ENCODE measurements at places on chromosomes 13 and 19.

DNA sequence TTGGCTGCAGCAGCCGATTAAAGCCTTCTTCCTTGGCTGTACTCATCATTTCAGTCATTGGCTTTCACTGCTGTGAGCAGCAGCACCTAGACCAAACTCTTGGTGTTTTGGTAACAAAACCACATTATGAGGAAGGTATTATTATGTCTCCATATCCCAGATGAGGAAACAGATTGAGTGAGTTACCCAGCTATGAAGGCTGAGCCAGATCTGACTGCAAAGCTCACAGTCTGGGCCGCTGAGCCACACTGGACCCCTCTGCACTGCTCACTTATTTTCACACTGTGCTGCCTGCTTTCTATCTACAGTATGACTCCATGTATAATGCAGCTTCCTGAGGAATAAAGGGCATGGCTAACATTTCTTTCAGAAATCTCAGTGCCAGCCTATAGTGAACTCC, 24.5 kb downstream of the CRYL1 start:
- no peak for DNase-seq

DNA sequence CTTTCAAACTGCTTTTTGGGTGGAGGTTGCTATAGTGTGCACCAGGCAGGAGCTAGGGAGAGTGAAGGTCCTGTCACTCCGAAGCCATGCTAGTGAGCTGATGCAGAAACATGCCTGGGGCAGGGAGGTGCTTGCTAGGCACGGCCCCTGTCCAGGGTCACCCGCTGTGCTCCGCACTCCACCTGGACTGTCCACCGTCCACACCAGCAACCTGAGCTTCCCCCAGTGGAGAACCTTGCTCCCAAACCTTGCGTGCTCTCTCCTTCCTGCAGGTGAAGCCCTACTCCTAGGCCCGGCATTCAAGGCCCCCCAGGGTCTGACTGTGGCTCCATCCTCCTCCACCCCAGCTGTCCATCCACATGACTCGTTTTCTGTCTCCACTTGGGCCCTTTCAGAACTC, 12.3 kb downstream of the SLC15A1 start:
- no peak for DNase-seq

DNA sequence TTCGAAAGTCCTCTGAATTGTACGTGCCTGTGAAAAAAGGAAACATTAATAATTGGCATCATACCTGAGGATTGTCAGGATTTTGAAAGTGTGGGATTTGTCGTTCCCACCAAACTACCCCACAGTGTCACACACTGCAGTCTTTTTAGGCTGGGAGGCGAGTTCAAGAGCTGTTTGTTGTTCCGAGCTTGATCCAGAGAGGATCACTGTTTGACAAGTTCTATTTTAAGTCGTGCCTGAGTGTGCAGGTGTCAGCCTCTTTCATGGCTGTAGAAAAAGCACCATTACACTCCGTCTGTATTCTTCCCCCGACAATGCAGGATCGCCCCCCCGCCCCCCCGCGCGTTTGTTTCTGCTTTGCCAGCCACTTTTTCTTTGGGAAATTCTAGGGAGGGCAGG, 635 bp upstream of the NBEA start:
- DNase-seq: no peak

- no peak for DNase-seq
These were observed 3.8 kb upstream of the ACTL9 start for GRCh38 chr19:8702350-8702749.

DNA sequence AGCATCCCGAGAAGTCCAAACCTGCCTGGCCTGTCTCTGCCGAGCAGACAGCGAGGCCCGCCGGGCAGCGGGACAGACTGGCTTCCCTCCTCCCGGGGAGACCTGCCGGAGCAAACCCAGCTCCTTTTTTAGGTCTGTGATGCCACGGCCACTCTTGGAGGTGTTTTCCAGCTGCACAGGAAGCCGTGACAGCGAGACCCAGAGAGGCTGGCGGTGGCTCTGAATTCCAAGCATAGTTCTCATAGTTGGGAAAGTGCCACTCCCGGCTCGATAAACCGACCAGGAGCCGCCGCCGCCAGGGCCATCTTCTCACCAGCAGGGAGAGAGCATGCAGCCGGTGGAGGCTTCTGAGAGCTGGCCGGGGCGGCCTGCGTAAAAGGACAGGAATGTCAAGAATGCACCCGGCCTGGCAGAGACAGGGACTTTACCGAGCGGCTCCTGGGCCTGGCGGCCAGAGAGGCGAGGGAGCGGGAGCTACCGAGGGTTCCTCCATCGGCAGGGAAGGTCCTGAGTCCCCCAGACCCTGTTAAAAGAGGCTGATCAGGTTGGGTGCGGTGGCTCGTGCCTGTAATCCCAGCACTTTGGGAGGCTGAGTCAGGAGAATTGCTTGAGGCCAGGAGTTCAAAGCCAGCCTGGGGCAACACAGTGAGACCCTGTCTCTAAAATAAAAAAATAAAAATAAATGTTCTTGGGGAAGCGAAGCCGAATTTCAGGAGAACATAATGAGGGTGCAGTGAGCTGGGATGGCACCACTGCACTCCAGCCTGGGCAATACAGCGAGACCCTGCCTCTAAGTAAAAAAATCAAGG, 64.9 kb downstream of the GADD45B start:
- DNase-seq: no peak

DNA sequence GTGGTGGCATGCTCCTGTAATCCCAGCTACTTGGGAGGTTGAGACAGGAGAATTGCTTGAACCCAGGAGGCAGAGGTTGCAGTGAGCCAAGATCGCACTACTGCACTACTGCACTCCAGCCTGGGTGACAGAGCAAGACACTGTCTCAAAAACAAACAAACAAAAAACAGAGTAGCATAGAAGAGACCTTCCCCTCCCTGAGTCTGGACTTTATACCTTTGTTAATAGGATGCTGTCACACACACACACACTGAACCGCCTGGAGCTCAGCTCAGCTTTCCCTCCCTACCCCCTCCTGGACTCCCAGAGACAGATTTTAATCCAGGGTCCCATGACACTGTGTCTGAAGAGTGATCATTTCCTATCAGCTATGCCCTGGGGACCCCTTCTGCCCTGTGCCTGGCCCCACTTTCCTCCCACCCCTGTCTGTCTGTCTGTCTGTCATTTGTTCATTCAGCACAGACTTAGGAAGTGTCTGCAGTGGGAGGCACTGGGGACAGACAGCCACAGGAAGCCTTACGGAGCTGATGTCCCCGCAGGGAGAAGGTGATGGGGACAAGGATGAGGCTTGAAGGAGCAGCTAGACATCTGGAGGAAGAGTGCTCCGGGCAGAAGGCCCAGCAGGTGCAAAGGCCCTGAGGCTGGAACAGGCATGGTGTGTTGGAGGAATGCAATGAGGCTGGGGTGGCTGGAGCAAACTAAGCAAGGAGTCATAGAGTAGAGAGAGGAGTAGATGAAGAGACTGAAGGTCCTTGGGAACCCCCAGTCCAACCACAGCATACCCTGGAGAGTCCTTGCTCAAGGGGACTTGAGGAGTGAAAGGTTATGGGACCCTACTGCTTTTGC, 4.9 kb downstream of the CERS4 start:
- no peak for DNase-seq

DNA sequence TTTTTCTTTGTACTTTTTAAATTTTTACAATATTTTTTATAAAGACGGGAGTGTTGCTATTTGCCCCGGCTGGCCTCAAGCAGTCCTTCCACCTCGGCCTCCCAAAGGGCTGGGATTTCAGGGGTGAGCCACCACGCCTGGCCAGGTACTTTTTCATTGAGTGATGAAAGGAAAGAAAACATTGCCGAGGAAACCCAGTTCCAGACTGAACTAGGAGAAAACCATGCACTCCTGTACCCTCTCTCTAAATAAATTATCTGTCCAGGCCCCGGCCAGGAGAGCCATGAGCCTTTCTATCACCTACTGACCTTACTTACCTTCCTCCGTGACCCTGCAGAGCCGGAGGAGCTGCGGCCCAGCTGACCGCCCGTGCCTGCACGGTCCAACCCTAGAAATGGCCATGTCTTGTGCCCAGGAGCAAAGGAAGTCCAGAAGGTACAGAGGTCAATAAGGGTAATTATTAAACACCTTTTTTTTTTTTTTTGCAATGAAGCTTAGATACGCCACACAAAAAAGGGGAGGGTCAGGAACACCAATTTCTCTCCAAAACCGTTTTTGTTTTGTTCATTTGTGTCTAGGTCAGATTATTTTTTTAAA, at the start of gene SLC7A9:
TSS of gene SLC7A9 (minus strand) at position 399 of the 597 bp plus-strand sequence. CDS start 1,233 bp downstream, outside the sequence.
- DNase-seq: no peak

DNA sequence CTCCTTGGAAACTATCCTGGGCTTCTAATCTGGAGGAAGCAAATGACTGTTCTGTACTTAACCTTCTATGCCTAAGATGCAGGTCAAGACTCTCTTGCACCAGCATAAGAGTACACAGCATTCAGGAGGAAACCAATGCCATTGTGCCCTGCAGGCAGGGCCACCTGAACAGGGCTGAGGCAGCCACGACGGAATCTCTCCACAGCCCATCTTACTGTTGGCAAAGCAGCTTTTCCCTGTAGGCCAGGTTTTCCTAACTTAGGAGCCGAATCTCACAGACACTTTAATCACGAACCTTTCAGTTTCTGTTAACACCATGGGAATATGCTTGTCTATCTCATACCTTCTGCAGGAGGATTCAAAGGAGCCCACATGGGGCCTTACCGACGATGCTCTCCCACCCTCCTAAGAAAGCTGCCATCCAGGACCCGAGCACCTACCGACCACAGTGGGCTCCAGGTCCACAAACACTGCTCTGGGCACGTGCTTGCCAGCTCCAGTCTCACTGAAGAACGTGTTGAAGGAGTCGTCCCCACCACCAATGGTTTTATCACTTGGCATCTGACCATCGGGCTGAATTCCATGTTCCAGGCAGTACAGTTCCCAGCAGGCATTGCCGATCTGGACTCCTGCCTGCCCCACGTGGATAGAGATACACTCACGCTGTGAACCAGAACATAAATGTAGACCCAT, 2.6 kb downstream of the TUBA3C start:
- DNase-seq: no peak

- no peak for DNase-seq
These were observed 2.7 kb upstream of the KLK2 start for GRCh38 chr19:50870417-50871089.

DNA sequence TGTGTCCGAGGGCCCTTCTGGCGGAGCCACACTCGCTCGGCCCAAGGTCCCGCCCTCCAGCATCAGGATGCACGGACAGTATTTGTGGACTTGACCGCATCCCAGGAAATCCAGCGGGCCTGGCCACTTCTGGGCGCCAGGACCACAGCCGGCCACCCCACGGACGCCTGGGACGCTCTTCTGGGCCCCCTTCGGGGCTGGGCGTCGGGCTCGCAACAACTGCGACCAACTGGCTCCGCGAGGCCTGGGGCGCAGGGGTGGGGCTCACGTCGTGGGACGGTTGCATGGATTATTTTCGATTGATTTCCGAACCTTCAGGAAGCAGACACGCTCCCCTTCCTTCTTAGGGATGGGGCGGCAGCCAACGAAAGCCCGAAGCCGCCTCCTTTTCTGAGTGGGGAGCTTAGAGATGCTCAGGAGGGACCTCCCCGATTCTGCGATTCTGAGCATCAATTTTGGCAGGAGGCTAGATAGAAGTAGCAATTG, 521 bp upstream of the NUP58 start:
- no peak for DNase-seq

DNA sequence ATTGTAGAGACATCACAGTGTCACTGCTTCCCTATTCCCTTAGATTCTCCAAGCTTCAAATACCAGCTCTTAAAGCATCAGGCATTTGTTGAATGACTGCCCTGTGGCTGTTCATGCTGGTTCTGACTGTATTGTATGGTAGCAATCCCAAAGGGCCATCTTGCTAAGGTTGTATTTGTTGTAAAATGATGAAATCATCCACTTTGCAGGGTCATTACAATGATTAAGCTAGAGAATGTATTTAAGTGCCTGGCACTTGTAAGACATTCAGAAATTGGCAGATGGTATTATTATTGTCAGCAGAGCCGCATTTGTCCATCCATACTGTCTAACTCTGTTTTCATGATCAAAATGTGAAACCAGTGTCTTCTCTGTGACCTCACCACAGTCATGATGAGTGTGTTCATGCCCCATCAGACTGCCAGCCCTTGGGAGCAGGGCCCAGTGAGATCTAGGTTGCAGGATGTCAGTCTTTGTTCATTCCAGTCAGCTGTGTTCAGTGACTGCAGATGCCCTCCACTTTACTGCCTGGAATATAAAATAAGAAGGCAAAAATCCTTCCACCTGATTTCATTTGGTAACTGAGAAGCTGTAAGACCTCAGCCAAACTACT, 86.1 kb downstream of the DHRS12 start:
- peak; percentile 2 for DNase-seq

GRCh38 chr19:42850981-42851717, 28.4 kb downstream of the PSG1 start:
- DNase-seq: no peak

DNA sequence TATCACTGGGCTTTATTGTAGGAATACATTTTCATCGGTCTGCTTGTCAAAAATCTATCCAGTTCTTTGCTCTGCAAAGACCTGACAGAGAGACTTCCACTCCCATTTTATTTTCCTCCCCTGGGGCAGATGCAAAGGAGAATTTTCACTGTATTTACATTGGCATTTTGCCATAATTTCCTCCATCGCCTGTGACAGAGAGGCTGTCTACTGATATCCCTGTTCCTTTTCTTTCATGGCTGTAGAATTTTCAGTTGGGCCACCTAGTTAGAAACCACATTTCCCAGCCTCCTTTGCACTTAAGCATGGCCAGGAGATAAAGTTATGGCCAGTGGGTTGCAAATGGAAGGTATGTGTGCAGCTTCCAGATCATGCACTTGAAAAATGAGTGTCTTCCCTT, 89.3 kb downstream of the NUFIP1 start:
- DNase-seq: peak; percentile 59

DNA sequence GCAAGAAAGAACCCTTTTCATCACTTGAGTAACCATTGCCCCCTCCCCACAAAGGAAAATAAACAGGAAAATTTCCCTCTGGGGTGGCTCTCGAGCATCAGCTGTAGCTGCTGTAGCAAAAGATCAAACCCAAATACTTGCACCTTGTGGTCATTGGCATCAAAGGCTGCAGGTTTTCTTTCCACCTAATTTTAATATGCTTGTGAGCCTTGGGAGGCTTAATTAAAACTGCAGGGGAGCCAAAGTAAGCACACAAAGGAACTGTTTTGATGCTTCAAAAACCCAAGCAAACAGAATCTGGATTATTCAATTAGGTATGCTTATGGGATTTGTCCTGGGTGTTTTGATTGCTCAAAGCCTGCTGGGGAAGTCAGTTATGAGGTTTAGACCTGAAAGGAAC, 119.5 kb downstream of the SHISA2 start:
- DNase-seq: no peak

GRCh38 chr19:57689750-57690149, 8.0 kb downstream of the ZNF551 start:
- no peak for DNase-seq

- DNase-seq: no peak
These were observed 14.7 kb upstream of the DHDH start for GRCh38 chr19:48918801-48919247.

Measured in NCI-H2029 (cell line).